ENCODE measurements at places on chromosomes 1 and 21.

DNA sequence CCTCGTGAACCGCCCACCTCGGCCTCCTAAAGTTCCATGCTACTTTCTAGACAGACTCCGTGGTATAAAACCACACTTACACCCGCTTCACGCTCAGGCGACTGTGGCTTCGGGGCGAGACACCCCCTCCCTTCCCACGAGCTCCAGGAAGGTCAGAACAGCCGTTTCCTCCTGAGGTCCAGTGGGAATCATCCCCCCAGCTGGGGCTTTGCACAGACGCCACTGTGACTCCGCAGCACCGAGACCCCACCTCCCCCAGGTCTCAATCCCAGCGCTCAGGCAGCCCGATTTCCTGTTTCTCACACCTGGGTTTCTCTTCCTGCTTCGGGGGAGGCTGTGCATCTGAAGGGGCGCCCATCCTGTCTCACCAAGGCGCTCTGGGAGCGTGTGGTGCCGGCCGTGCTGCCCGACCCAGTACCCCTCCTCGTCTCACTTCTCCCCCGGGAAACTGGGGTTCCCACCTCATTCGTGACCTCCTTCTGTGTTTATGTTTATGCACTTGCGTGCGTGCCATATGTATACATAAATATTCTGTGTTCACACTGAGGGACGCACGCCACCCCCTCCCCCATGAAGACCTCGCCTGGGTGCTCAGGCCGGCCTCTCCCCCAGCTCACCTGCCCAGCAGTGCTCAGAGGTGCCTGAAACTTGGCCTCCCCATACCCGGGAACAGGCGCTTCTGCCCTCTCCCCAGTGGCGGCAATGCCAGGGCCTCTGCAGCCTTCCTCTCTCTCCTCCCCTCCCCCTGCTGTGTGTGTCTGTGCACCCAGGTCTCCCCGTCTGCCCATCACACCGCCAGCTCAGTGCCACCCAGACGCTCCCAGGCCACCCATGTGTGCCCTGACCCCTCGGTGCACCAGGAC is 14.6 kb downstream of the SLC35E2B start:
- no peak for DNase-seq

DNA sequence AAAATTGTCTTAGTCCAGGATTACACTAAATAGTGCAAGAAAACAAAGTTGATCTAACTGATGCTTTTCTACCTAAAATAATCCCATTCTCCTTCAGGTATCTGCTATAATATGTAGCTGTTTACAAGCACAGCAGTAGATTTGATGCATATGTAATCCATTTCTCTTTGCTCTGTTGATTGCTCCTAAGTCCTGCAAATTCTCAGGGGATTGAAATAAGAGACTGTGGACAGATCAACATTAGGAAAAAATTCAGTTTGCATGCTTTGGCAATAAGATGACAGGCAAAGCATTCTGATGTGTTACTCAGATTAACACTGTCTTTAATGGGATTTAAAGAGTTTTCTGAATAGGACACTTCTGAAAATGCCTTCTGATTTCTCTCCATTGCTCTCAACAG is 34.7 kb downstream of the RNF11 start:
- DNase-seq = no peak

DNA sequence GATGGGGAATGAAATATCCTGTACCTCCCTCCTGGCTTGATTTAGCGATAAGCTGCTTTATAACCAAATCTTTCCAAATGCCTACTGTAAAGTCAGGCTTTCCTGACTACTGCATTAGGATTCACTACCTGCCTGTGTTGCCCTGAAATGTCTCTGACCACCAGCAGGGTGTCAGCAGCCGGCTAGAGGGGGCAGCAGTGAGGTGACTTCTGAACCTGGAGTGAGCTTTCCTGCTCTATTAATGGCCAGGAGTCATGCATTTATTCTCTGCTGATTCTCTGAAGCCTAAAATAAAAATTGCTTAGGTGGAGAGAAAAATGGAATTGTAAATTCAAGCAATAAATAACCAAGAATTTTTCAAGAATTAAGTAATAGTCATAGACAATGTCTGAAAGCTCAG is 2.5 kb downstream of the BACE2 start:
- DNase-seq = no peak

DNA sequence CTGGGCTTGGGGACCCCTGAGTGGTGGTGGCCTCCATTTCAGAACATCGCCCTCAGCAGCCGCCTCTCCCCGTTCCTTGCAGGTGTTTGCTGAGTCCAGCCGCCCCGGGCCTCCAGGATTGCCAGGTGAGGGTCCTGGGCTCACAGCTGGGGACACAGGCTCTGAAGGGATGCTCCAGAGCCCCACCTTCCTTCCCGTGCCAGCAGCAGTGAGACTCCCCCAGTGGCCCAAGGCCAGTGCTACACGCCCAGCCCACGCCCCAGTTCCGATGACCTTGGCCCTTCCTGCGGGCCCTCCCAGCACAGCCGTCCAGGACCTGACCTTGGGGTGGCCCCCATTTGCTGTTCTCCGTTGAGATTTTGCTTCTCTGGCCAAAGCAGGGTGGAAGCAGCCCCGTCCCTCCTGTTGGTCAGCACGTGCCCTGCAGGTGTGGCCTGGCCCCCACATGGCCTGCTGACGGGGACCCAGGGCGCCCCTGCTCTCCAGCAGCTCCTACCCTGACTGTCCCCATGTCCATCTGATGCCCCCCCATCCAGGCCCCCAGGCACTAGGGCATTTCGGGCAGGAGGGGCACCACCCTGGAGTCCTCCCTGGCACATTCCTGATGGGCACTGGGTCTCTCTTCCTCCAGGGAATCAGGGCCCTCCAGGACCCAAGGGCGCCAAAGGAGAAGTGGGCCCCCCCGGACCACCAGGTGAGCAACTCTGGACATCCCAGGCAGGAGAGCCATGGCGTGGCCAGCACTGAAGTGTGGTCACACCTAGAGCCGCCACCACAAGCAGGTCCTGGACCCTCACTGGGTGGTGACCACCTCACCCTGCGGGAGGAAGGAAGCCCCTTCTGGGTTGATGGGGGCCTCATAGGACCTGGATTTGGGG is 45.0 kb downstream of the SLC19A1 start:
- no peak for DNase-seq

GRCh38 chr1:56817716-56818463 is 1.3 kb downstream of the FYB2 start:
- no peak for DNase-seq

- DNase-seq = no peak
Observed at GRCh38 chr1:14516974-14517840, 81.3 kb upstream of the KAZN start.
